Fibroblast of pulmonary artery (primary cell): ENCODE measurements at places on chromosomes 5 and 9.

DNA sequence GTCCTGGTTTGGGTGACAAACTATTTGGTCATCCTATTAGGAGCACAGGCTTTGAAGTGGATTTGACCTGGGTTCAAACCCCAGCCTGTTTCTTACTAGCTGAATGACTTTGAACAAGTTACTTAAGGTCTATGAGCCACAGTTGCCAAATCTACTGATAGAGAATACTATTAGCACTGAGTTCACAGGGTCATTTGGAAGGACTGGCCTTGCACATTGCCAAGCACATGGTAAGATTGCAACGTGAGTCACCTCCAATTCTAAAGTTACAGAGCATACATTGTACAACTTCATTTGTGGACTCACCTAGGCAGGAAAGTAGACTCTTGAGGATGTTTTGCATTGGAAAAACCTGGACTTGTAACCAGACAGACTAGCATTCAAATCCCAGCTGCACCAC lies 38.9 kb downstream of the MFAP3 start:
- peak; percentile 54 for DNase-seq

GRCh38 chr5:155903791-155904190 lies 423.2 kb upstream of the SGCD start:
- DNase-seq = no peak

DNA sequence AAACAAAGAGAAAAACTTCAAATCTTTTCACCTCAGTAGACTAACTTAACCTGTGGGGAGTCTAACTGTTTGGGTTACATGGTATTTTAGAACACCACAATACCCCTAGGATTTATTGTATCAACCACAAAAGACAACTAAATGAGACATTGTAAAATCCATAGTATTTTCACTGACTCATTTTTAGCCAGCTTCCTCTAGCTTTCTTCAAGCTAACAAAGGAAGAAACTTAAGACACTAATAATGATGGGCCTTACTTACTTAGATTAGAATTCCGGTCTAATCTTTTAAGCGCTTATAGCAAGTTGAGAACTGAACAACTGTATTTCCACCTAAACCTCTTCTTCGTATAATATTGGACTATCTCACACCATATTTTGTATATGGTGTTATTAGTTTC lies 529.3 kb downstream of the DMRTA1 start:
- DNase-seq = no peak

- DNase-seq = no peak
Measured at GRCh38 chr5:25614466-25614865, 969.7 kb upstream of the CDH10 start.

DNA sequence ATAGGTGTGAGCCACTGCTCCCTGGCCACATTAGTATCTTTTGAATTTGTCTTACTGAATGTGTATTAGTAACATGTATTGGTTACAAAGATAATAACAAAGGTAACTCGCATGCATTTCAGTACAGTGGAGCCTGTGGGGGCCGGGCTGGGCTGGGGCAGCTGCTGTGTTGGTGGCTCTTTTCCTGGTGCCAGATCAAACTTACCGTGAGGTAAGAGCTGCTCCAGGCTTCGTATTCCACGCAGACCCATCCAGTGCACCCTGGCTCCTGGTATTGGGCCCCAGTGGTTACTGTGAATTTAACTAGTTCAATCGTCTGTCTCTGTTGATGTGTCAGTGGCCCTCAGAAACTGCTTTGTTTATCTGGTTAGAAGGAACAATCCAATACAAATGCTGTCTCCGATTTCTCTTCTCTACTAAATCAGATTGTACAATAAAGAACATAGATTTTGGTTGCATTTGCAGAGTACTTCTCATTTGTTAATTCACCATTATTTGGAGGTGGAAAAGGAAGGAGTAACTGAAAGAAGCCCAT lies 15.6 kb downstream of the PRRC2B start:
- no peak for DNase-seq

GRCh38 chr9:16136961-16137360 lies 584.1 kb downstream of the CCDC171 start:
- DNase-seq = peak; percentile 74

DNA sequence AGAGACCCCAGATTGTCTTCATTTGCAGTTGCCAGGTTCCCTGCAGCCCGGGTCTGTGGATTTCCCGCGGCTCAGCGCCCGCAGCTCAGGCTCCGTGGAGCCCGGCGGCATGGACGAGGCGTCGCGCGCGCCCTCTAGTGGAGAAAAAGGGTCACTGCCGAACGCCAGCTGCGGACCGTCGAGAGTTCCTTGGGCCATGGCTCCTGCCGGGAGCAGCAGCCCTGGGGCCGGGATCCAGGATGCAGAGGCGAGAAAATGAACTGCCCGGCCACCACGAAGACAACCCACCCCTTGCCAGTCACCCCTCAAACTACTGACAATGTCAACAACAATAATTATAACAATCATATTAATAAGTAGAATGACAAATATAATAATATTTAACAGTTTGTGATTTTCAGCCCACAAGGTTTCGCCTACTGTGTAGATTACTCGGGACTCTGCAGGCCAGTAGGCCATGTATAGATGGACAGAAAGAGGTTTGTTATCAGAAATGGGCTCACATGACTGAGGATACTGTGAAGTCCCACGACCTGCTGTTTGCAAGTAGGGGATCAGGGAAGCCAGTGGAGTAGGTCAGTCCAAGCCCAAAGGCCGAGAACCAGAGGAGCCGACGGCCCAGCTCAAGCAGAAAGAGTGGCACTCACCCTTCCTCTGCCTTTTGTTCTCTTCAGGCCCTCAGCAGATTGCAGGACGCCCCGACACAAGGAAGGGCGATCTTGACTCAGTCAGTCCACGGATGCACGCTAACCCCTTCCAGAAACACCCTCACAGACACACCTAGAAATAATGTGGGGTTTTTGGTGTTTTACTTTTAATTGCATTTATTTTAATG lies 43.1 kb downstream of the BOD1 start:
- DNase-seq = peak; percentile 66

- DNase-seq = no peak
Measured at GRCh38 chr5:98898743-98899142, 30.1 kb downstream of the CHD1 start.

GRCh38 chr5:42672925-42673324 lies 83.7 kb upstream of the CCDC152 start:
- no peak for DNase-seq

GRCh38 chr5:6791031-6791430 lies 77.8 kb downstream of the TENT4A start:
- DNase-seq = no peak

GRCh38 chr5:189976-190365 lies 1.3 kb upstream of the LRRC14B start:
- DNase-seq = no peak

DNA sequence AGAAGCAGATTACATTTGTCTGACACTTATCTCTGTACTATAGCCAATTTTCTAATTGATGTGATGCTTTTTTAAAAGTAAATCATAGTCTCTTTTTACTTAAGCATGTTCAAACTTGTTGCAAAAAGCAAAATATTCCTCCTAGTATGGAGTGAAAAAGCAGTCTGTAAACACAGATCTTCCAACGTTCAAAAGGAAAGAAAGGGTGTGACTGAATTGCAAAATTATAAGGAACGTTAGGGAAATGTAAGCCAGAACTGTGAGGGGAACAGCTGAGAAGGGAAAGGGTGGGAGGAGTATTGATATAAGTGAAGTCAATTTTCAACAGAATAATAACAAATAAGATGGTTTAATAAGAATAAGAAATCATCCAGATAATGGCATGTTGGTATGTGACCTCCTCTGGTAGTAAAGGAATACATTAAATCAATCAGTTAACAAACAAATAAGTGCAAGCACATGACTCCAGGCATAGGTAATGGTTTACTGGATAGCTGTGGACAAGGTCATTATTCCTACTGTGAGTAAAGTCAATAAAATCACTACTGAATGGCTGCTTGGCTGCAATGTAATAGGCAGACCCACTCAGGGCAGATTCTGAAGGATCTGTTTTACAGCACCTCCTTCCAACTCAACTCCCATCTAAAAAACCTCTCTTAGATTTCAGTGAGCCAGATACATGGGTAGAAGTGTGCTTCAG lies 239.1 kb upstream of the NMUR2 start:
- no peak for DNase-seq

GRCh38 chr9:83772860-83773259 lies 44.7 kb downstream of the GKAP1 start:
- DNase-seq = no peak

- DNase-seq = no peak
Measured at GRCh38 chr9:85729882-85730281, 11.9 kb downstream of the AGTPBP1 start.

DNA sequence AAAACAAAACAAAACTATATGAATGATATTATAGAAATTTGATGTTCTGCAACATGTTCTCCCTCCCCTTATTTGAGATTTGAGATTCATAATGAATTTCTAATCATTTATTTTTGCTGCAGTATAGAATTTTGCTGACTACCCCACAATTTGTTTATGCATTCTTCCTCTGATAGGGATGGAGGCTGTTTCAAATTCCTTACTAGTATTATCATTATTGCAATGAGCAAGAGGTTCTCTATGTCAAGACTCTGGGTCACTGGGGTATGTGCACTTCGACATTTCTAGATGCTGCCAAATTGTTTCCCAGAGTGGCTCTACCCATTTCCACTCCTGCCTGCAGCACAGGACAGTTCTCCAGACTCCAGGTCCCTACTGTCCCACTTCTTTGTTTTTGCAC lies 54.9 kb upstream of the DAB2IP start:
- DNase-seq = no peak

DNA sequence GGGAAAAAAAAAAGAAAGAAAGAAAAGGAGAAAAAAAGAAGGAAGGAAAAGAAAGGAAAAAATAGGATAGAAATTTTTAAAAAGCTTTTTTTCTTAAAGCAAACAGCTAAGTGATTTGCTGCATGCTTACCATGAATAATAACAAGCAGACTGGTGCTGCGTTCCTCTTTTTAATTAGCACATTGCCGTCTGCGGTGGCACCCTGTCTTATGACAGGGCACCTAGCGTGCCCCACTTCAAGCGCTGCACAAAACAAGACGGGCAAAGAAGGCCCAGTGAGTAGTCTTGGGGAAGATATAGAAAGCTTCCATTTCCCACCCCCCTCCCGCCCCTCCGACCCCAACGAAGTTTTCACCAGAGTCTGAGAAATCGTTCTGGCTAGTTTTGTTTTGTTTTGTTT lies 513.9 kb downstream of the ZNF608 start:
- DNase-seq = no peak
